Tongue (tissue), 3 donors: ENCODE measurements at places on chromosomes 12 and 14. TPM values are rescaled to one million over a fixed set of nuclear protein-coding genes. Genes with fewer than 3 reads are reported as not detected.

DNA sequence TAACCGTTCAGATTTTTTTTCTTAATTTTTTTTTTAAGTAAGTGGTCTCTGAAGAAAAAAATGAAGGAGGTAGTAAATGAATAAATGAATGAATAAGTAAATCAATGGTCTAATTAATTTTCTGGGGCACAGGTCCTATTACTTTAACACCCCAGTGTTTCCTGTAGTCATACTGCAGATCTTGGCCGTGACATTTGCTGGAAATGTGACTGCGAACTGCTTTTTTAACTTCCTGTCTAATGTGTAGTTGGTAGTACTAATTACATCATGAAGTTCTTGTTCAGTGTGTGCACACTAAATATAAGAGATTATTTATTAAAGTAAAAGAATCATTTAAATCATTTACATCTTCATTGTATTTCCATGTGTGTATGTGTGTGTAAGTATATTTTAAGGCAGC lies 45.4 kb downstream of the AEBP2 start:
- no peak for DNase-seq

GRCh38 chr14:75418850-75419768 lies 8.7 kb upstream of the JDP2 start:
- DNase-seq = peak; percentile 62

- DNase-seq = no peak
These were observed 111.9 kb downstream of the HMGA2 start for GRCh38 chr12:65935906-65936901.

- DNase-seq = no peak
These were observed 28.6 kb downstream of the KCNA5 start for GRCh38 chr12:5072311-5072710.

DNA sequence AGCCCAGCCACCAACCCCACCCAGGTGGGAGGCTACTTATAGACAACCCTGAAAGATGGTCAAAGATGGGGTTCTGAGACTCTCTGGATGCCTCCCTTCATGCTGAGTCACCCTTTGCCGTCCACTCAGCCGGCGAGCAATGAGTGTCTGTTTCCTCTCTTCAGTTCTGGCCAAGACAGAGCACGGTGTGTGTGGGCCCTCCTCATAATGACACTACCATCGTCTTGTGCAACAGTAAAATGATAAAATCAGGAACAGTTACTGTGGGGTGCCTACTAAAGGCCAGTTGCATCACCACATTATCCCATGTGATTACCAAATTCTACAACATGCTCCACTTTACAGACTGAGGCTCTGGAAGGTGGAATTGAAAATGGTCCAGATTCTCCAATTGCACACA lies 7.0 kb upstream of the BDKRB1 start:
- no peak for DNase-seq

DNA sequence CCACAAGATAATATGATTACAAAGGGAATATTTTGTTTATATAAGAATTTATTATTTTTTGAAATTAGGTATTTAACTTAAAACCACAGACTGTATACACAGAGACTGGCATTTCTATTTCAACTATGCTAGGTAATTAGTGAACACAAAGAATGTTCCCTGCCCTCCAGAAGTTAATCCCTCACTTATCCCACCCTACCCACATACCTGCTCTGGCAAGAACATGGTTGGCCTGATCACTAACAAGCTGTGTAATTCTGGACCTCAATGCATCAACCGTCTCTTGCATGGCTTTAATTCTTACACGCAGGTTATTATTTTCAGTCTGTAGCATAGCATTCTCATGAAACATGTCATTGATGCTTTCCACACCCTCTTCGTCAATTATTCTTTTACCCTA lies 85.9 kb downstream of the KIF21A start:
- DNase-seq = peak; percentile 5

DNA sequence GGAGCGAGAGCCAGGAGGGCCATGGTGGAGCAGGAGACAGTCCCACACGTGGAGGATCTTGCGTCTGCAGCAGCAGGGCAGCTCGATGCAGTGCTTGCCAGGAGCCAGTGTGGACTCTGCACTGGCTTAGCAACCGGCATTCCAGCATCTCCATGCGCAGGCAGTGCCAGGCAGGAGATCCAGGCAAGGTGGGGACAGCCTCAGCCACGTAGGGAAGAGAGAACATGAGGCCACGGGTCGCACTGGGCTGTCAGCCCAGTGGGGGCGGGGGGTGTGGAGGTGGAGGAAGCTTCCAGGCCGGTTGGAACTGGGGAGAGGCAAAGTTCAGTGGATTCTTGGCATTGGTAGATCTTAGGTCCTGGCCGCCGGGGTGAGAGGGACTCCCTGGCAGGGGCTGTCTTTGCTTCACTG lies 121.0 kb upstream of the EVL start:
- no peak for DNase-seq

DNA sequence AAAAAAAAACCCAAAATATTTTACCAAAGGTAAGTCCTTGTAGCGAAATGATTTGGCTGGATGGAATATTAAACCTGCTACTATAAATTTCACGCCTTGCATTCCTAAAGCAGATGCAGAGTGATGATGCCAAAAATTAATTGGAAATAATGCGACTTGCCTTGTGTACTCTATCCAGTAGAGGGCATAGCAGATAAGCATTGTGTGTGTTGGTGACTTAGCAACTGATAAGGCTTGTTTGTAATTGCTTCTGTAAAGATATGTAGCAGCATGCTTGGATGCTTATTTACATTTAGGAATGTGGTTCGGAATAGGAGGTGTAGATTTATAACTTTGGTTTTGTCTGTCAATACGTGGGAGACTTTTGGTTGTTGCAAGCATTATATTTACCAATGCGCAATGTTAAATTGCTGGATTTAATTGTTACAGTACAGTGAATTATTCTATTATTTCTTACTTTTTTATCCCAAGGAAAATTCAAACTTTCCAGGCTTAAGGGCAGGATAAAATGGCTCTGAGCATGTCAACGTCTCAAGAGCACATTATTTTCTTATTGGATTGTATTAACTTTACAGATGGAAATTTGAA lies 80.5 kb downstream of the TMEM260 start:
- peak; percentile 73 for DNase-seq

DNA sequence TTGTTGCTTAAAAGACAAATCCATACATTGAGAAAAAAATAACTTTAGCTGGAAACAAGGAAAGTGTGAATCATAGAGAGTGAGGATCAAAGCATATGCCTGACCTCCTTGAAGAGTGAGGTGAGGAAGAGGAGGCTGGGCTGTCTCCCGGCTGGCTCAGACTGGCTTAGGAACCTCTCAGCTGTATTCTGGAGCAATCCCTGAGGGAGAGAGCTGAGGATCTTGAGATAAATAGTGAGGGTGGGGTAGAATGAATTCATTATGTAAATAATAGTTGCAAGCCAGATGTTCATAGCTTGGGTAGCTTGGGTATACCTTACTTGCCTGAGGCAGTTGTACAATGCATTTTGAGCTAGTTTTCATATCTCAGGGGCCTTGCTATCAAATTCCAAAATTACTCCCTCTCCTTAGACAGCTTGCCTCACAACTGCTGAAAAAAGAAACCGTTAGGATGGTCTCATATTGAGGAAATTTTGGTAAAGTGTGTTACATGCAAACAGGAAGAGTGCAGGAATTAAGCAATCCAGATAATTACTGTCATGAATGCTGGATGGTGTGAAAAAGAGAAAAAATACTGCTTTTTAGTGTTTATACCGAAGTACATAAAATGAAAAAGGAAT lies 30.5 kb upstream of the SLC15A5 start:
- no peak for DNase-seq

DNA sequence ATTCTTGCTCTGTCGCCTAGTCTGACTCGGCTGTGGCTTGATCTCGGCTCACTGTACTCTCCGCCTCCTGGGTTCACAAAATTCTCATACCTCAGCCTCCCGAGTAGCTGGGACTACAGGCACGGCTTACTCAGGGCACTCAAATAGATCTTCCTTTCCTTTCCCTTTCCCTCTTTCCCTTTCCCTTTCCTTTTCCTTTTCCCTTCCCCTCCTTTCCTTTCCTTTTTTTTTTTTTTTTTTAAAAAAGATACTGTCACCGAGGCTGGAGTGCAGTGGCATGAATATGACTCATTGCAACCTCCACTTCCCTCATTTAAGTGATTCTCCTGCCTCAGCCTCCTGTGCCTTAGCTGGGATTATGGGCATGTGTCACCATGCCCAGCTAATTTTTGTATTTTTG lies 86.0 kb downstream of the AEBP2 start:
- no peak for DNase-seq

GRCh38 chr14:73613046-73613383 lies 698 bp downstream of the ACOT6 start:
- DNase-seq = no peak

- DNase-seq = no peak
These were observed 18.7 kb downstream of the IQSEC3 start for GRCh38 chr12:85191-85666.

GRCh38 chr14:84686550-84686949 lies 843.4 kb upstream of the FLRT2 start:
- no peak for DNase-seq

DNA sequence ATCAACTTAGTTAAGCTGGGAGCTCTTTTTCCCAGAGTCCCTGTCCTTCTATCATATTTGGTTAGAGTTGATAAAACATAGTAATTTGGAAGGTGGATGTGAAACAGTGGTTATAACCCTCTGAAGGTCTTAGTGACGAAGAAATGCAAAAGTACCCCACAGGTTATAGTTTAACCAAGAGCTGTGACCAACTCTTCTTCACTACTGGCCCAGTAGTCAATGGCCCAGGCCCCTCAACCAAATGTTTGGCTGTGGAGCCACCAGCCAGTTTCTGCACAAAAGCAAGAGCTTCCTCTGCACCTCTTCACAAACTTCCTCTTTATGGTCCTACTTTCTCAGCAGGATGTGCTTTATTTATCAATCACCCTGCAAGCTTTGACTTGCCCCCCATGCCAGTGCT lies 132.6 kb downstream of the BMP4 start:
- DNase-seq = no peak

- DNase-seq = no peak
These were observed 30.6 kb downstream of the ARF6 start for GRCh38 chr14:49923442-49923841.

DNA sequence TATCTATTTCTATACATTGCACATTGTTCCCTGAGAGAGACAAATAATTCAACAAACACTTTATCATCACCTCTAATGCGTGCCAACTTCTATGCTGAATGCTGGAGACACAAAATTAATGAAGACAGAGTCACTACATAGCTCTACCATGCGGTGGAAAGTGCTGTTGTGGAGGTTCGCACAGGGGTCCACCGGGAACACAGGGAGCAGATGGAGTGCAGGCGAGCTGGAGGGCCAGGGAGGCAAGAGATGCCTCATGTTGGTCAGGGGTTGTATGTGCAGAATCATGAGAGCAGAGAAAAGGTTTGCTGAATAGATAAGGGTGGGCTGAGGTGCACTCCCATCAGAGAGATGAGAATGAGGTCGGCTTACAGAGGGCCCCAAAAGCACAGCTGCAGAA lies 25.2 kb downstream of the FAM234B start:
- DNase-seq = no peak

DNA sequence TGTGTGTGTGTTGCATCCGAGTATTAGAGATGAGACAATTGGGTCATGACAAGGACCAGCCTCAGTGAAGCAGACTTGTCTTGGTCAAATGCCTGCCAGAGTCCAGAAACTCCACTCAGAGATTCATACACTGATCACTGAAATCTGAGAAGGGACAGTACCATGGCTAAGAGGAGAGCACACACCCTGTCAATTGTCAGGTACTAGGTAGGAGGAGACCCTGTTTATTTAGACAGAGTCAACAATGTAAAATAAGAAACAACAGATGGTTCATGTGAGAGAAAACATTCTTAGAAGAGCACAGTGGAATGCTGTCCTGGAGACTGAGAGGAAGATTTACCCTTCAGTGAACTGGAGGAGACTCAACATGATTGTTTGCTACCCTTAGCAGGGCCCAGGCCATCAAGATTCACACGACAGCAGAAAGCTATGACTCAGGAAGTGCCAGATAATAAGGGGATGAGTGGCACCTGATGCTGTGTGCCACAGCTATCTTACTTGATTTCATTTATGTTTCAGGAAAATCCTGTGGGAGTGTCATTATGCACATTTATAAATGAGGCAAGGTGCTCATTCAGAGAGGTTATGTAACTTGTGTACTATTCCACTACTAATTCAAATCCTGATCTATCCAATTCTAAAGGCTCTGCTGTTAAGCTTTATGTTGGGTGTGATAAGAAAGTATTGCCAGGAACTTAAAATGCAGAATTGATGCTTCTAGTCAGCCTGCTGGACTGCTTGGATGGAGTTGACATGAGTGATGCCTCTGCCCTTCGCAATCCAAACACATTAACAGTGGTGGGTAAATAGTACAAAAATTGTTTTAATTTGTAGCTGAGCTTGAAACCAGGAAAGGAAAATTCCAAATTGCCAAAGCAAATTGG lies 136.6 kb upstream of the NEDD1 start:
- no peak for DNase-seq

GRCh38 chr12:58811346-58811745 lies 109.0 kb downstream of the LRIG3 start:
- DNase-seq = peak; percentile 39

GRCh38 chr14:35155962-35156361 lies 33.6 kb downstream of the PRORP start:
- peak; percentile 10 for DNase-seq

- DNase-seq = no peak
These were observed 106.7 kb downstream of the TMEM30B start for GRCh38 chr14:61174441-61174891.

DNA sequence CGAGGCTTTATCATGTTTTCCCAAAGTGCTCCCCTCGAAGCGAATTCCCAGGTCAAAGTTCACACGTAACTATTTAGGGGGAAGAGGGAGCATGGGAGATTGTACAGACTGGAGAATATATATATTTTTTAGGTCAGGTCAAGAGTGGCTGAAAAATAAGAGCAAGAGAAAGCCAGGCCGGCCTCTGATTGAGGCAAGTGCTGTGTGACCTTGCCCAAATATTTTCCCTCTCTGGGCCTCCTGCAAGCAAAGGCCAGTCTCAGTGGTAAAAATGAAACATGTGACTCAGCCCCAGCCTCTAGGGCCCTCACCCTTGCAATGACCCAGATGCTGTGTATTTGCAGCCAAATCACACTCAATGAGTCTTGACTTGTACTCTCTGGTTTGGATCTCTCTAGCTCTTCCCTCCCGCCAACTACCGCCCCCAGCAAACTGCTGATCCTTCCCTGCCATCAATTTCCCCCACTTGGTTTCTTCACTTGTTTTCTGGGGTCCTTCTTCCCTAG lies 34.1 kb downstream of the SMUG1 start:
- DNase-seq = no peak

DNA sequence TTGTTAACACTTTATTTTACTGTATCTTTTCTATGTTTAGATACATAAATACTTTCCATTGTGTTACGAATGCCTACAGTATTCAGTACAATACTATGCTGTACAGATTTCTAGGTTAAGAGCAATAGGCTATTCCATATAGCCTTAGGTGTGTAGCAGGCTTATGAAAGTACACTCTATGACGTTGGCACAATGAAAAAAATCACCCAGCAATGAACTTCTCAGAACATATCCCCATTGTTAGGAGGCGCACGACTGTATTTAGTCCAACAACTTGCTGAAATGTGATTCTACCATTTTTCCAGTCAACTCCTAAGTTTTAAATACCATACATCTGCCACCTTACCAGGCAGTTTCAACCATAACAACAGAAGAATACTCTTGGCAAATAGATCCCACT lies 1.8 kb downstream of the PARP11 start:
- DNase-seq = no peak

The NKX2-1 gene
- not detected for total RNA-seq

The CCDC184 gene
- total RNA-seq = 1.2 TPM

The ALDH1L2 gene
- 11.9 TPM for total RNA-seq

The LRRC9 gene
- under 0.01 TPM for total RNA-seq

The ADAM21 gene
- not detected for total RNA-seq

The POU6F1 gene
- 4.5 TPM for total RNA-seq

The SLC22A17 gene
- total RNA-seq = 30.5 TPM

The SYCP3 gene
- not detected for total RNA-seq
